Esophagus squamous epithelium (tissue), 5 donors: ENCODE measurements at places on chromosomes 16 and 17. TPM values are rescaled to one million over a fixed set of nuclear protein-coding genes. Genes with fewer than 3 reads are reported as not detected.

- no peak for DNase-seq
Observed at GRCh38 chr17:37342589-37342988, 33.2 kb upstream of the C17orf78 start.

- DNase-seq, result no peak
Observed at GRCh38 chr17:10613775-10614513, 43.2 kb downstream of the MYH3 start.

MRPS34 gene
- total RNA-seq, result 126 TPM

SEZ6L2 gene
- not detected for total RNA-seq

PKMYT1 gene
- total RNA-seq, result 15.0 TPM

TMEM100 gene
- 1.1 TPM for total RNA-seq
